ENCODE measurements at places on chromosomes 4 and X.

GRCh38 chr4:40182001-40182400, 14.8 kb upstream of the RHOH start:
- no peak for DNase-seq

DNA sequence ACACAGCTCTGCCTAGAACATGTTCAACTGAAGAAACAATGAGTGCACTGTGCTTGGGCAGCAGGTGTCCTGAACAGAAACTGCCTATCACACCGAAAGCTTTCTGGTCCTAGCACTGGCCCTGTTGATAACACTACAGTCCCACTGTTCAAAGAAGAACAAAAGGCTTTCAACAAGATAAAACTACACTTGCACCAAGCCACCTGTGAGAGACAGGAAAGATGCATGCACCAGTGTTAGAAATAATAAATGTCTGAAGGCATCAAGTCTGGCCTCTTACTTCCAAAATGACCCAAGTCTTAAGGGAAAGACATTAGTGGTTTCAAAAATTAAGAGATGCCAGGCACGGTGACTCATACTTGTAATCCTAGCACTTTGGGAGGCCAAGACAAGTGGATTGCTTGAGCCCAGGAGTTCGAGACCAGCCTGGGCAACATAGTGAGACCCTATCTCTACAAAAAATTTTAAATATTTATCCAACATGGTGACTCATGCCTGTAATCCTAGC, 68.7 kb downstream of the APBB2 start:
- no peak for DNase-seq

DNA sequence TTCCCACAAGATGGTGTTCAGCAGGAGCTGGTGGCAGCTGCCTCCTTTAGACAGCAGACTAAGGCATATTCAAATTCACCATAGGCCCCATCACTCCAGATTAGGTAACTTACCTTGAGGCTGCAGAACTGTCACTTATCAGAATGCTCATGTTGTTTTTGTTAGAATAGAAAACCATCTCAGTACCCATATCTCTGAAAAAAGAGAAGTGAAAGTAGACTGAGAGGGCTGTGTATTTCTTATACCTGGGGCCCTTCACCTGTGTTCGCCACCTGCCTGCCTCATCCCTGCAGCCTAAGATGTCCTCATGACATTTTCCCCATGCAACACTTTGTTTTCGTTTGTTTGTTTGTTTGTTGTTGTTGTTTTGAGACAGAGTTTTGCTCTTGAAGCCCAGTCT, 32.9 kb upstream of the SPRY1 start:
- no peak for DNase-seq

GRCh38 chrX:3713937-3714434, 537 bp upstream of the PRKX start:
- DNase-seq = no peak
